ENCODE measurements at places on chromosomes 1 and 21.

- no peak overlapping the region for H3K27ac ChIP-seq
- no peak for DNase-seq
- no peaks in the 10 kb centered on the region for H3K27me3 ChIP-seq
- no peak overlapping the region for H3K4me3 ChIP-seq
- H3K4me1 ChIP-seq: no peaks in the 10 kb centered on the region
Measured at GRCh38 chr21:35982717-35983116, 77.6 kb downstream of the SETD4 start.

- no peak overlapping the region for H3K27ac ChIP-seq
- no peak overlapping the region for H3K4me3 ChIP-seq
- H3K4me1 ChIP-seq: no peaks in the 10 kb centered on the region
- peaks cover 15% of the 10 kb centered on the region for H3K36me3 ChIP-seq
- no peak for DNase-seq
Measured at GRCh38 chr1:46043458-46044017, 88.9 kb downstream of the PIK3R3 start.

GRCh38 chr1:154453574-154454352 lies 48.3 kb upstream of the TDRD10 start:
- no peak for DNase-seq
- H3K4me1 ChIP-seq: peaks cover 14% of the 10 kb centered on the region
- H3K36me3 ChIP-seq: no peaks in the 10 kb centered on the region
- no peak overlapping the region for H3K4me3 ChIP-seq
- peaks cover 5% of the 10 kb centered on the region for H3K27me3 ChIP-seq

- no peaks in the 10 kb centered on the region for H3K4me1 ChIP-seq
- H3K4me3 ChIP-seq: no peak overlapping the region
- H3K36me3 ChIP-seq: no peaks in the 10 kb centered on the region
- H3K27me3 ChIP-seq: peaks cover 3% of the 10 kb centered on the region
Measured at GRCh38 chr1:175338387-175339135, 146.0 kb upstream of the KIAA0040 start.

- no peak overlapping the region for H3K27ac ChIP-seq
- DNase-seq: no peak
- H3K4me3 ChIP-seq: no peak overlapping the region
- no peaks in the 10 kb centered on the region for H3K4me1 ChIP-seq
Measured at GRCh38 chr1:31101147-31101502, 35.6 kb upstream of the PUM1 start.

DNA sequence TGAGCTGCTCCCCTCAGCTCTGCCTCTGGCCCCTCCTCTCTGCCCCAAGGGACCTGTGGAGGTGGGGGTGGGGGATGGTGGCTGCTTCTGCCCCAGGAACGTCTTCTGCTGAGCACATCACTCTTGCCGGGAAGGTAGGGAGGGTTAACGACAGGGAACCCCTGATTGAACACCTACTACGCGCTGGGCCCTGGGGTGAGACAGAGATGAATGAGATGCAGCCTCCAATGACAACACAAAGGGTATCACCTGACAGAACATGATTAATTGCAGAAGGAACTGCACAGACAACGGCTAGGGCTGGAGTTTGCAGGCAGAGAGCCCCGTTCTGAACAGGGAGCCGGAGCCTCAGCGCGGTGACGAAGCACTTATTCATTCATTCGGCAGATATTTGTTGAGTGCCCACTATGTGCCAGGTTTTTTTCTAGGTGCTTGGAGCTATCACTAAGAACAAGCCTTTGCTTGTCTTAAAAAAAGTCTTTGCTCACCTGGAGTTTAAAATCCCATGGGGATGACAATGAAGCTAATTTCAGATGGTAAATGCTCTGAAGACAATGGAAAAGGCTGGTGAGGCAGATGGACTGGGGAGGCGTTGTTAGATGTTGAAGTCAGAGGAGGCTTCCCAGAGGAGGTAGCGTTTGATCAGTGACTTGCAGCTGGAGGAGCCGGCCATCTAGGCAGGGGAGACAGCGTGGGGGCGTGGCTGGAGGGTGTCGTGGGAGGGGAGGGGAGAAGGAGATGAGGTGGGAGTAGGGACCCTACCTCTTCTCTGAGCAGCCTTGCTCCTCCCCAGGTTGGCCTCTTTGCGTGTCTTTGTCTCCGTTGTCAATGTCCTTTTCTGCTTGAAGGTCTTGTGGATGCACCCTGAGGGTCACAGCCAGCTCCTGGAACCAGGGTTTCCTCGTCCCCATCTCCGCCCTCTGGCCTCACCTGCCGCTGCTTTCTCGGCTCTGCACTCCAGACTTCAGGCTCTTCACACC lies 103.1 kb upstream of the CSF3R start:
- no peaks in the 10 kb centered on the region for H3K27me3 ChIP-seq
- no peaks in the 10 kb centered on the region for H3K4me1 ChIP-seq
- no peaks in the 10 kb centered on the region for H3K36me3 ChIP-seq
- DNase-seq: no peak

GRCh38 chr1:154940651-154941194 lies 4.2 kb upstream of the PMVK start:
- DNase-seq: no peak
- no peaks in the 10 kb centered on the region for H3K27me3 ChIP-seq
- no peak overlapping the region for H3K27ac ChIP-seq
- H3K4me3 ChIP-seq: no peak overlapping the region
- peaks cover 15% of the 10 kb centered on the region for H3K36me3 ChIP-seq

DNA sequence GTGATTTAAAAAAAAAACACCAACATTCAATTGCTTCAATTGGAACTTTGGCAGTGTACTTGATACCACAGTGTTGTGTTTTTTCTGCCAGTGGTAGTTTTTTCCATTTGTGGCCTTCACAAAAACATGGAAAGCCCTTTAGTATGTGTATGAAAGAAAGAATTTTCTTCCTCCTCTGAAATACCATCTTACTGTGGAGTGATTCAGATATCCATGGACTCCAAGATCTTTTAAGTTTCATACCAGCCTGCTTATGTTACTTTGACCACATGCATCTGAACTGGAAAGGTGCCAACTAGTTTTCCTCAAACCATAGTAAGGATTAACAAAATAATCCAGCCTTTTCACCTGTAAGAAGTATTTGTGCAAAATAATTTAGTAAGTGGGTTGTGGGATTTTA lies 3.4 kb downstream of the PPP2R5A start:
- DNase-seq: no peak
- H3K4me3 ChIP-seq: no peak overlapping the region
- no peaks in the 10 kb centered on the region for H3K27me3 ChIP-seq
- no peak overlapping the region for H3K27ac ChIP-seq
- no peaks in the 10 kb centered on the region for H3K36me3 ChIP-seq

DNA sequence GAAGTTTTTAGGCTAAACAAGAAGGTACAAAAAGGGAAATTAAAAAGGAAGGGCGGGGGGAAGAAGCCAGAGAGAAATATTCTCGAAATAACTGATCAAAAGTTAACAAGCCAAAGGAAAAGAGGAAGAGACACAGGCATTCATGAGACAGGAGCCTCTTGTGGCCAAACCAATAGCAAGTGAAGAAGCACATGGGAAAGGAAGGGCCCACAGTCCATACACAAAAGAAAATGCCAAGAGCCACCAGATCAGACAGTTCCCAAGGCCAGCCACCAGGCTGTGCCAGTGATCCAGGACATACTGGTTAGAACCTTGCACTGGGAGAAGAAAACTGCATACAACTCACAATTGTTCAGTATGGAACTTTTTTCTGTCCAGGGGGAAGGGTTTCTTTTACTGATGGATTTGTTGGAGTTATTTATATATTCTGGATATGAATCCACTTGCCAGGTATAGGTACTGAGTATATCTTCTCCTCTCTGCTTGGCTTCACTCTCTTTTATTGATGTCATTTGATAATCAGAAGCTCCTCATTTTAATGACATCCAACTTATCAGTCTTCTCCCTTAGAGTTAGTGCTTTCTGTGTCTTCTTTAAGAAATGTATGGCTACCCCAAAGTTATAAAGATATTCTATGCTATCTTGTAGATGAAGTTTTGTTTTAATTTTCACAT lies 76.8 kb downstream of the CD46 start:
- H3K4me1 ChIP-seq: peaks cover 49% of the 10 kb centered on the region
- no peaks in the 10 kb centered on the region for H3K27me3 ChIP-seq
- H3K27ac ChIP-seq: no peak overlapping the region
- DNase-seq: peak; percentile 46

DNA sequence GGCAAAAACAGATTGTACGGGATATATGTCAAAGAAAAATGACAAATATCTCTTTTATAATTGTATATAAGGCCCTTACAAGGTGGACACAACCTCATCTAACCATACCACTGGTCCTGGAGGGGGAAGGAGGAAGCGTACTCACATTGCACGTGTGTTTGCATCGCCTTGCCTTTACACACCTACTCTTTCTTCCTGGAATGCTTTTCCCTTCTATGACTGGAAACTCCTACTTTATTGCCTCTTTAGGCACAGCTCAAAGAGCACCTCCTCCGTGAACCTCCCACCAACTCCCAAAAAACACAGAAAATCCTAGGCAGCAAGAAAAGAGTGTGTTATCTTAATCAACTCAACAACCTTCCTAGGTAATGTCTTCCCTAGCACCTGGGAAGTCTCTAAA lies 99.7 kb upstream of the LBR start:
- no peaks in the 10 kb centered on the region for H3K36me3 ChIP-seq
- no peak for DNase-seq
- no peak overlapping the region for H3K4me3 ChIP-seq
- no peaks in the 10 kb centered on the region for H3K4me1 ChIP-seq

- H3K4me1 ChIP-seq: no peaks in the 10 kb centered on the region
- H3K36me3 ChIP-seq: no peaks in the 10 kb centered on the region
- DNase-seq: no peak
- H3K27ac ChIP-seq: no peak overlapping the region
- H3K27me3 ChIP-seq: no peaks in the 10 kb centered on the region
Measured at GRCh38 chr1:183872403-183872802, 67.5 kb downstream of the RGL1 start.

GRCh38 chr1:36751525-36751924 lies 268.8 kb upstream of the CSF3R start:
- no peaks in the 10 kb centered on the region for H3K27me3 ChIP-seq
- no peaks in the 10 kb centered on the region for H3K4me1 ChIP-seq
- H3K4me3 ChIP-seq: no peak overlapping the region
- no peaks in the 10 kb centered on the region for H3K36me3 ChIP-seq

- H3K36me3 ChIP-seq: no peaks in the 10 kb centered on the region
- no peak for DNase-seq
- peaks cover 4% of the 10 kb centered on the region for H3K27me3 ChIP-seq
- H3K4me1 ChIP-seq: no peaks in the 10 kb centered on the region
- H3K27ac ChIP-seq: no peak overlapping the region
- no peak overlapping the region for H3K4me3 ChIP-seq
Measured at GRCh38 chr1:2801046-2801445, 447 bp downstream of the TTC34 start.

DNA sequence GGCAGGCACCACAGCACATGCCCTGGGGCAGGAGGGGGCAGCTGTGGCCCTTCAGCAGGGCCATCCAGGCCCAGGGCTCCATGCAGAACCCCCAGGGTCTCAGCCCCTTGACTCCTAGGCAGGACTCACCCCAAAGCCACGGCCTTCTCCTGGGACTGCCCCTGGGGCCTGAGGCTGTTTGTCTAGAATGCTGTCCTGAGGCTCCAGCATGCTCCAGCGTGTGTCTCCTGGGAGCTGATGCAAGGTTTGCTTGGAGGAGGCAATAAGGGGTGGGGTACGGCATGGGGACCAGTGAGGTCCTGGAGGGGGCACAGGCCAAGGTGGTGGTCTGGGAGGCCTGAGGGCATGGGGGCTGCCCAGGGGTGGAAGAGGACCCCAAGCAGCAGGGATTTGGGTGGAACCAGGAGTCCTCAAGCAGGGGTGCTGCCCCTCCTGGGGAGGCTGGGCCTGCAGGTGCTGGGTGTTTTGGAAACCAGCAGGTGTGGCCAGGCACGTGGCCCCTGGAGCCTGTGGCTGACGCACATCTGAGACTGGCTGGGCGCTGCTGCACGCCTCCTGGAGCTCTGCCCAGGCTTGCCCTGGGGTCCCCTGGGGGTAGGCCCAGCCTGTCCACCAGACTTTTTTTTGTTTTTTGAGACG lies 7.8 kb upstream of the CALML6 start:
- H3K27me3 ChIP-seq: no peaks in the 10 kb centered on the region
- no peaks in the 10 kb centered on the region for H3K36me3 ChIP-seq

DNA sequence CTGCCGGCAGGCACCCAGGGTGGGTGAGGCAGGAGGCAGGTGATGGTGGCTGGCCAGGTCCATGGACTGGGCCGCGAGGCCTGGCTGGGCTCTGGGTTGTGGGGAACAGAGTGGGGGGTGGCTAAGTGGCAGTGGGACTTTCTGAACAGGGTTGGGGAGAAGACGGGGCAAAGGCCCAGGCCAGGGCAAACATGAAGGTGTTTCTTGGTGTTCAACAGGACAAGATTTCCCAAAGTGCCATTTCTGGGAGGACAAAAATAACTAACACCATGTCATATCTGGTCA lies 26.8 kb downstream of the STUM start:
- H3K36me3 ChIP-seq: no peaks in the 10 kb centered on the region
- no peak overlapping the region for H3K27ac ChIP-seq
- no peak for DNase-seq
- no peaks in the 10 kb centered on the region for H3K27me3 ChIP-seq
- H3K4me3 ChIP-seq: no peak overlapping the region

DNA sequence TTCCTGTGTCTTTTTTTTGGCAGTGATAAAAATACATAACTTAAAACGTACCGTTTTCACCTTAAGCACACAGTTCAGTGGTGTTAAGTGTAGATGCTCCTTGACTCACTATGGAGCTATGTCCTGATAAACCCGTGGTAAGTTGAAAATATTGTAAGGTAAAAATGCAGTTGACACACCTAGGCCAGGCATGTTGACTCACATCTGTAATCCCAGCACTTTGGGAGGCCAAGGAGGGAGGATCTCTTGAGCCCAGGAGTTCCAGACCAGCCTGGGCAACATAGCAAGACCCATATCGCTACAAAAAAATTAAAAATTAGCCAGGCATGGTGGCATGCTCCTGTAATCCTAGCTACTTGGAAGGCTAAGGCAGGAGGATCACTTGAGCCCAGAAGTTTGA lies 73.6 kb upstream of the COG2 start:
- no peak overlapping the region for H3K27ac ChIP-seq
- no peaks in the 10 kb centered on the region for H3K27me3 ChIP-seq
- DNase-seq: no peak
- H3K36me3 ChIP-seq: no peaks in the 10 kb centered on the region
- H3K4me1 ChIP-seq: no peaks in the 10 kb centered on the region
- H3K4me3 ChIP-seq: no peak overlapping the region

GRCh38 chr21:44275041-44275440 lies 10.6 kb upstream of the AIRE start:
- H3K4me1 ChIP-seq: no peaks in the 10 kb centered on the region
- H3K4me3 ChIP-seq: no peak overlapping the region
- no peak for DNase-seq
- H3K36me3 ChIP-seq: no peaks in the 10 kb centered on the region
- H3K27ac ChIP-seq: no peak overlapping the region
